Right lung (tissue), 10 donors: ENCODE measurements at places on chromosomes 12 and 14. TPM values are rescaled to one million over a fixed set of nuclear protein-coding genes. Genes with fewer than 3 reads are reported as not detected.

DNA sequence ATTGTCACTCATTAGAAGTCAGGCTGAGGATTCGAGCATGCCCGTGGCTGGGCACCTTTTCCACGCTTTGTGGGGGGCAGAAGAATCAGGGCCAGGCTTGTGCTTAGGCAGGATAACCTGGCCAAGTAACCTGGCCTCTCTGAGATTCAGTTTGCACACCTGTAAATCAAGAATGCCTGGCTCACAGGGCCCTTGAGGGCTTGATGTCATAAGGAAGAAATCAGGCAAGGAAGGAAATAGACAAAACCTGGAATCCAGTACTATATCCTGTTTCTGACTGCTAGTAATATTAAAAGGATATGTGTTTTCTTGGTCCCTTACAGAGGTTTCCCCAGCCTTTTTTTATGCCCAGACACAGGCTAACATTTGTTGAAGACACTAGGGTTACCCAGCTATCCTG lies 91.9 kb downstream of the SAMD4A start:
- DNase-seq: no peak

- no peak for DNase-seq
These were observed 3.6 kb upstream of the EDDM3A start for GRCh38 chr14:20742132-20742531.

DNA sequence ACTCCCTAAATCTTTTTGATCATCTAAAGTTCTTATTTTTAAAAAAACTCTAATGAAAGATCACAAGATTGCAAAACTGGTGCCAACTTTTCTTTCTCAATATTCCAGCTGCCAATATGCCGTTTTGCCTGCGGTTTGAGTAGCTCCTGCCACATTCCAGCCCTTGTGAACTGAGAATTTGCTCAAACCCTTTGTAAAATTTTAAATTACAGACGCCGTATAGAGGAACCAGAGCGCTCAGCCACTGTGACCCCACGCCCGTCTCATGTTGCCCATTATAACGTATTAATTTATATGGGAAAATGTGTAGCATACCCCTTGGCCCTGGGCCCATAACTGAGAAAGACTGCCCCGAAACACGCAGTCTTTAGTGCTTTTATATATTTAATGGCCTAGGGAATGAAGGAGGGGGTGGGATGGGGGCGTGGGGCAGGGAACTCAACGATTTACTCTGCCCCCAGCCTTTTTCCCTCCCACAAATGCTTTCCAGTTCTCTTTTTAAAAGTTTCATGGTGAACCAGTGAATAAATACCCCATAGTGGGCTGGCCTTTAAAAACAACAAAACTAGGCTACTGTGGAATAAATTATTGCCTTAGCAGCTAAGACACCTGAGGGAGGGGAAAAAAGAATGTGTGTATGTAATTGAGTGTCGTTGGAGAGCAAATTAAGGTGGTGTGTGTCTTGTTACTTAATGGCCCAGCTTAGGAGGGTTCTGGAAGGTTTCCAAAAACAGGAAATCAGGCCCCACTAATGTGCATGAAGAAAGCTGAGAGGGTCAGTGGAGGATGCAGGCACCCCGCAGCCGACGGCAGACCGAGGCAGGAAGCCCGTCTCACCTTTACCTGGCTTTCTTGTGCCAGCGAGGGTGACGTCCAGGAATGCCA lies 45.7 kb upstream of the RFLNA start:
- no peak for DNase-seq

DNA sequence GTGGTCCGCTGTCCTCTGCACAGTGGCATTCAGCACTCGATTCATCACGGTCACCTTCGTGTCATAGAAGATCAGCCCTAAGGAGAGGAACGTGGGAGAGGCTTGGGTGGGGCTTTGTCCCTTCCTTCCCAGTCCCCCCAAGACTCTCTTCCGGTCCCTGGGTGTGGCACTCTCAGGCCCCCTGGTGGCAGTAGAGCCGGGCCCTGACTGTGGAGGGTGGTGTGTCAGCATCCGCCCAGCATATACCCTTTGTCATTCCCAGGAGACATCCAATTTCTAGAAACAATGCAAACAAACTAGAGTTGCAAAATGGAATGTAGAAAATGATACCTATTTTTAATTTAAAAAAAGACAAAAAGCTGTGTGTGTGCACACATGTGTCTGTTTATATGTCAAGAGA lies 45.0 kb downstream of the TRAFD1 start:
- DNase-seq: no peak

The SAMD15 gene
- 5.7 TPM for polyA plus RNA-seq

The DAO gene
- polyA plus RNA-seq: not detected

The ACSS3 gene
- polyA plus RNA-seq: 28.4 TPM

The SYNE2 gene
- polyA plus RNA-seq: 69.7 TPM
